Stimulated activated CD4-positive, alpha-beta T cell treated with anti-CD3 and anti-CD28 coated beads, TNF-alpha, amount 100 ng/mL, for 24 hours (primary cell): ENCODE measurements at places on chromosomes 12 and 14.

GRCh38 chr12:96421014-96421413 is 20.8 kb upstream of the CDK17 start:
- DNase-seq: no peak

DNA sequence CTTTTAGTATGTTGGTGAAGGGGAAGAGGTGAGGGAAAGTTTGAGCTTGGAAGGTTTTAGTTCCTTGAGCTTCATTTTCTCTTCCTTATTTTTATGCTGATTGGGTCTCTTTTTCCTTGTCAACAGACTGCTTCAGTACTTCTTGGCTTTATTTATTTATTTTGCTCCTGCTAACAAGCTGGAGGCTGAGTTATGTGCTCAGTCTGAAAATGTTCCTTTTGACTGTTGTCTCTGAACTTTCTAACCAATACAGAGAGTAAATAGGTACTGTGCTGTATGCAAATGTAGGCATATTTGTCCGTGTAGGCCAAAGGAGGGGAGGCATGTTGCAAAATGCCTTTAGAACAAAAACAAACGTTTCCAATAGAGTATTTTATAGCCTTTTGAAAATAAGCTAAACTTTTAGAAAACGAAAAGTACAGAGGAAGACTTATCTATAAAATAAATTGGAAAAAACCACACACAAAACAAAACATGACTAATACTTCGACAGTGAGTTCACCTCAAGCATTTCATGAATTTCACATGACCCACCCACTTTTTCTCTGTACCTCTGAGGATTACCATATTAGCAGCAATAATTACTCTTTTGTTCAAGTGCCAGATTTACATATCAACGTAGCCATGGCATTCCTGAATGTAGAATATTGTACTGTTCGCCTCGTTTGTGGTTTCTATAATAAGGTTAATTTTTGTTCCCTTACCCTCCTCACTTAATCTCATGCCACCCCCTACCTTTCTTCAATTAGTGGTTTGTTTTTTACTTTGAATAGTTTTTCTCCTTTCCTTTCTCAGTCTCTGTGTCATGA is 4.7 kb upstream of the CREBL2 start:
- no peak for DNase-seq

DNA sequence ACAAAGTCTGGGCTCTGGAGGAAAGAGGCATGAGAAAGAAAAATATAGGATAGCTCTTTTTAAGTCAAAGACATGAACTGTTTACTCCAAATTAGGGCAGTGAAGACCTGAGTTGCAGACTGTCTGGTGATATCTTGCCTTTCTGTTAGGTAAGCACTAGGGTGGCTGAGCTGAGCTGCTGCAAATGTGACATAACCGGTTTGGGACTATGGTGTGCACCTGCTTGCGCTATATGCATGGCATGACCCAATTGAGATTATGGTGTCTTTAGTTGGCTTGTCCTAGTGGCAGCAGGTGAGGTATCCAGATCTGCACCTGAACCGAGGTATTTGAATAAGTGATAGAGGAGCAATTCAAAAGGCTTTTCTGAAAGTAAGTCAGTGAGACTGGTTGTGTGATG is 345.6 kb downstream of the APAF1 start:
- no peak for DNase-seq

DNA sequence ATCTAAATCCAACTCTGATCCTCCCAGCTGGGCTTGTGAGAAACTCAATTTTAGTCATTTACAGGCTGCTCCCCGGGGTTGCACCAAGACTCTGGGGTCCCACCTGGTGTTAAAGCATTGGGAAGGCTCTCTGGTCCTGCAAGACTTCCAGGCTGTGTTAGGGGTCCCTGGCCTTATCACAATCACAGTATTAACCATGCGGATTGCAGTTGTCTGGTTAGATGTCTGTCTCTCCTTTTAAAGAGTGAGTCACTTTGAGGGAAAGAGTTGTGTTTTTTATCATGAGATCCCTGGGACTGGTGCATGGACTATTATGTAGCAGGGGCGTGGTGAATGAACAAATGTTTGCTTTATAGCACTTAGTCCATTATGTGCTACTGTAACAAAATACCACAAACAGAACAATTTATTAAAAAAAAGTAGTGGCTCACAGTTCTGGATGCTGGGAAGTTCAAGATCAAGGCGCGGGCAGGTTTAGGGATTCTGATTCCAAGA is 531.4 kb downstream of the FUT8 start:
- DNase-seq: no peak

DNA sequence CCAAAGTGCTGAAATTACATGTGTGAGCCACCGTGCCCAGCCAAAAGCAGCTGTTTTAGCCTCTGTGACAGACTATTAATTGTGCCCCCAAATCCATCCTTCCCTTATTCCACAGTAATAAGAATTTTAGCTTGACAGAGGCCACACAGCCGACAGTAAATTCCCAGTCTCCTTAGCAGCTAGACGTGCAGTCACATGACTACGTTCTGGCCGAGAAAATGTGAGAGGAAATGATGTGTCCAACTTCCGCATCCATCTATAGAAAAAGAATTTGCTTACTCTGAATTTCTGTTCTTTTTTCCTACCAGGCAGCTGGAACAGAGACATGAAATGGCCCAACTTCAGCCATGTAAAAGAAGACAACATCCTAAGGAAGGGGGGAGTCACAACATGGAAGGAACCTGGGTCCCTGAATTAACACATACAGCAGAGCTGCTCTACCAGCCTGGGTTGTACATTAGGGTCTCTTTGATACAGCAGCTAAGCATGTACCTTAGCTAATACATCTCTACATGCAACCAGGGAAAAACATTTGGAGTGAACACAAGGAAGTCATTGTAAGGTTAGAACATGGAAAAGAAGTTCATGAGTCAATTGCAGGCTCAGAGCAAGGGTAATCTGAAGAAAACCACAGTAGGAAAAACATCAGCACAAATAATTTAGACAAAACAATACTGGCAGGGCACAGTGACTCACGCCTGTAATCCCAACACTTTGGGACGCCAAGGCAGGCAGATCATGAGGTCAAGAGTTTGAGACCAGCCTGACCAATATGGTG is 35.5 kb downstream of the CIT start:
- no peak for DNase-seq

DNA sequence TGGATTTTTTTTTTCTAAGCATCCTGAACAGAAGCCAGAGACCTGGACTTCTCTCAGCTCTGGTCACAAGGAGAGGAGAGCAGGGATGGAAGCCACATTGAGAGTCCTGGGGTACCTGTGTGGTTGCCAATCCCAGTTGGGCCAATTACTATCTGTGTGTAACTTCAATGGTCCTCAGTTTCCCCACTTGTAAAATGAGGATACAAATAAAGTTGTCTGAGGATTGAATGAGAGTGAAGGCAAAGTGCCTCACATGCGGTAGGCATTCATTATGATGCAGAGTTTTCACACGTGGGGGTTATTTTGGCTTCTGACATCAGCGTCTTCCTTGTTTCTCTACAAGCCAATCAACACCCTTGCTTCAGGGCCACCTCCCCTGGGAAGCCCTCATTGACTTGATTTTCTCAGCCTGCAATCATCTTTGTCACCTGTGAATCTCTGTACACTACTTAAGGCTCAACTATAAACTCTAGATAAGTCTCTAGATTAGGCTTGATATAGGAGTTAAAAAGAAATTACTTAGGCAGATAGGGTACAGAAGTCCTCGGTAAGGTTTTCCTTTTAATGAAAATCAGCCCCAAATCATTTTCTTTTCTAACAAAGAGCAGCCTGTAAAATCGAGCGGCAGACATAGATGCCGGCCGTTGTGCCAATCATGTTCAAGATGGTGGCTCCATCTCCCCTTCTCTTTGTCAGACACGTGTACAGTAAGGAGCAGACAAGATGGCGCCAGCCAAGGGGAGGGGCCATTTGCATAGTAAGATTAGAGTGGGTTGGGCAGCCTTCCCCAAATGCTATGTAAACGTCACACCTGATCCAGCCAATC is 37.8 kb upstream of the FICD start:
- no peak for DNase-seq

DNA sequence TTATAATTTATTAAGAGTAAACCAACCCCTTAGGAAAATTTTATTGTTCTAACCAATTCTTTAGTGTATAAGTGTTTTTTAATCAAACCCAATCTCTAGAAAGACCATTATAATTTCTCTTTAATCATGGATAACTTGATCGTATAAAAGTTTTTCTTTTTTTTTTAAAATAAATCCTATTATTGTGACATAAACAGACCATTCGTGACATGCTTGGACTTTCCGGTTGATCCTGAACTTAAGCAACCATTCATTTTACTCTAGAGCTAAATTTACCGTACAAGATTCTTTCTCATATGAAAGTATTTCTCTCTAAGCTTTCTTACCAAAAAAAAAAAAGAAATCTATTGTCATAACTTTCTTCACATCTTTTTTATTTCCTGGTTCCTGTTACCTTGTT is 32.6 kb upstream of the SLC38A4 start:
- no peak for DNase-seq

DNA sequence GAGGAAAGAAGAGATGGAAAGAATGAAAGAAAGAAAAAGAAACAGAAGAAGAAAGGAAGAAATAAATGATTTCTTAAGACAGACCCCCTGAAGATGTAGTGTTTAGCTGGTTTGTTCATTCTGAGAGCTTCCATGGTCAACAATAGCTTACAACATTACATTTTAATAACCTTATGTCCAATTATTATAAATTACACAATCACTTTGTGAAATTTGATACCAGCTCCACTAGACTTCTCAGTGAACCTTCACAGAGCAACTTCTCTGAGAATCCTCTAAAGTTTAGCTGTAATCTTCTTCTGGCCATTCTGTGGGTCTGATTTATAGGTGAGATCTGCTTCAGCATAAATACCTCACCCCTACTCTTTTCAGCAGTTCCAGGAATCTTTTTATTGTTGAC is 27.9 kb downstream of the SIX1 start:
- no peak for DNase-seq

DNA sequence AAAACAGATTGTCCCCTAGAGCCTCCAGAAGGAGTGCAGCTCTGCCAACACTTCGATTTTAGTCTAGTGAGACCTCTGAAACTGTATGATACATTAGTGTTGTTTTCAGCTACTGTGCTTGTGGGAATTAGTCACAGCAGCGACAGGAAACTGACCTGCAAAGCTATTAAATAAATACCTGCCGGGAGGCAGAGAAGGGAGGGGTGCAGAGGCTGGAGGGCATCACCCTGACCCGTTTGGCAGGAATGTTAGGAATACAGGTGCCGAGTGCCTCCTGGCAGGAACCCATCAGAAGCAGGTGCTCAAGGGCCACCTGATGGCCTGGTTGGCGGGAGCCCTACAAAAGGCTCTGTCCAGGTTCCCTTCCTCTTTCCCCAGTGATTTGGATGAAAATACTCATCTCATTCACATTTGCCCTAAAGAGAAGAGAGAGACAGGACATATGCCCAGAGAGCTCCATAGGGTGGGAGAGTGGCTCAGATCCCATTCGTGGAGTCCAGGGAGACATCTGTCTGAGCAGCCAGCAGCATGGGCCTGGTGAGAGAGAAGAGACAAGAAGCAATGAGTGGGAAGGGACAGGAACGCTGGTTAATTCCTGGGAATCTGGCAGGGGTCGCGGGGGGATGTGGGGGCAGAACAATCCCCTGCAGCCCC is 44.6 kb downstream of the C14orf132 start:
- no peak for DNase-seq

- no peak for DNase-seq
Observed at GRCh38 chr14:37340353-37340752, 142.6 kb downstream of the MIPOL1 start.

GRCh38 chr14:61444215-61444768 is 122.9 kb downstream of the PRKCH start:
- no peak for DNase-seq

DNA sequence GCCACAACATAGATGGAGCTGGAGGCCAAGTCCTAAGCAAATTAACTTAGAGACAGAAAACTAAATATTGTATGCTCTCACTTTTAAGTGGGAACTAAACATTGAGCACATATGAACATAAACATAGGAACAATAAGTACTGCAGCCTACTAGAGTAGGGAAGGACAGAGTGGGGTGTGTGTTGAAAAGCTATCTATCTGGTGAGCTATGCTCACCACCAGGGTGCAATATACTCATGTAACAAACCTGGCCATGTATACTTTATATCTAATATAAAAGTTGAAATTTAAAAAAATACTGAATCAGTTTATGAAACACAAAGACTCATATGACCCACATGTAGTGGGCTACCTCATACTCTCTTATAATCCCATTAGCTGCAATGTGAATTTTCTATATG is 1305.0 kb downstream of the LRFN5 start:
- no peak for DNase-seq

- DNase-seq: no peak
Observed at GRCh38 chr14:85263916-85264675, 265.8 kb upstream of the FLRT2 start.

DNA sequence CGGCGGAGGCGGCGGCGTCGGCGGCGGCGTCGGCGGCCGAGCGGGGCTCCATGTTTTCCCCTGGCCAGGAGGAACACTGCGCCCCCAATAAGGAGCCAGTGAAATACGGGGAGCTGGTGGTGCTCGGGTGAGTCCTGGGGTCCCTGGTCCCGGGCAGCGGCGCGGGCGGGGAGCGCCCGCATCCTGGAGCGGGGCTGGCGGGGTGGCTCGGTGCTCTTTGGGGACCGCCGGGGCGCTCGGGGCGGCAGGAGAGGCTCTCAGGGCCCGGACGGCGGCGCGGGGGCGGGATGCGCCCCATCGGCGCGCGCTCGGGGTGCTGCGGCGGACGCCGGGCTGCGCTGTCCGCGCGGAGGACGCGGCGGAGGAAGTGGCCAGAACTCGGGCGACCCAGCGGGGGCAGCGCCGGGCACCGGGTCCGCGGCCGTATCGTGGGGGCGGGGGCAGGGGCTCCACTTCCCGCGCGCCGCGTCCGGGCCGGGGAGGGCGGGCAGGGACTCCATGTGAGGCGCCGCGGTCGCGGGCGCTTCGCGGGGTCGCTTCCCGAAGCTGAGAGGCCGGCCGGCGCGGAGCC is 485 bp downstream of the PELI2 start:
- DNase-seq: no peak

- DNase-seq: no peak
Observed at GRCh38 chr14:77603654-77604255, 12.7 kb downstream of the SPTLC2 start.

DNA sequence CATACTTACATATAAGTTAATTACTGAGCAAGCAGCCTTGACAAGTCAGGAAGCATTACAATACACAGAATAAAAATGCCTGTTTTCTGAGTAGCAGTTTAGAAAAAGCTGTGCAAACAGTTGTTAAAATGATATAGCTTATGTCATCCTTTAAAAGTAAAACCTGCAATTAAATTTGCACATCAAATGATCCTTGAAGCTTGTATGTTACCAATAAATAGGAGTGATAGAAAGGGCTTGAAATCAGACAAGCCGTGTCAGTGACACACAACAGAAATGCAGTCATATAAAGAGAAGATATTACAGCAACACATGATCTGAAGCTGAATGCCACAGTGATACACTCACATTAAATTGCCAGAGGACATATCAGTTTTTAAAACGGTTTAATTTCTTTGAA is 70.0 kb downstream of the EPS8 start:
- no peak for DNase-seq
